ENCODE measurements at places on chromosomes 4 and X. TPM values are rescaled to one million over a fixed set of nuclear protein-coding genes. Genes with fewer than 3 reads are reported as not detected.

The PLAC8 gene
- not detected for total RNA-seq

The CXCL5 gene
- total RNA-seq, result not detected

The CASP6 gene
- total RNA-seq, result 79.0 TPM

The MAGEA10 gene
- not detected for total RNA-seq

The FRMPD4 gene
- not detected for total RNA-seq

The VGLL1 gene
- not detected for total RNA-seq

The SH3D19 gene
- 26.4 TPM for total RNA-seq

The NUDT10 gene
- total RNA-seq, result 1.6 TPM

The RHOXF2 gene
- total RNA-seq, result not detected

The SLBP gene
- 106 TPM for total RNA-seq

The USP17L20 gene
- not detected for total RNA-seq

The ZAR1 gene
- not detected for total RNA-seq

The RPL39 gene
- total RNA-seq, result 8,859 TPM

The ZNF732 gene
- total RNA-seq, result 0.97 TPM

The UTP3 gene
- 27.0 TPM for total RNA-seq

The WAS gene
- total RNA-seq, result 0.46 TPM
